ENCODE measurements at places on chromosomes 5 and 9.

GRCh38 chr9:112015149-112015548 is 118.5 kb downstream of the UGCG start:
- DNase-seq: no peak

- no peak for DNase-seq
Measured at GRCh38 chr9:37840560-37841194, 40.1 kb downstream of the DCAF10 start.

DNA sequence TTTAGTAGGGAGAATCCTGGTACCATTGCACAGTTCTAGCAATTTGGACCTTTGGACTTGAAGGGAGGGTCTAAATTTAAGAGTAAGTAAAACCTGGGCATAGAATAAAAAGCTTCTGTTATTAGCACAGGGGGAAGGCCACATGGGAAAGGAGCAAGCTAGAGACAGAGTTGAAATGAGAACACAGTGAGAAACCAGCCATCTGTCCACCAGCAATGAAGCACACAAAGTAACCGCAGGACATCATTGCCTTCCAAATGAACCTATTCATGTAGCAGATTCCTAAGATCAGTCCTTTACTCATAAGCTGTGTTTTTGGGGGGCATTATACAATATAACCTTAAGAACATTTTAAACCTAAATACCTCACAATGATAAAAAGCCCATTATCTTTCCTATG is 407.4 kb downstream of the HCN1 start:
- no peak for DNase-seq

GRCh38 chr5:142549834-142550233 is 136.1 kb downstream of the FGF1 start:
- no peak for DNase-seq

All from CD4-positive, alpha-beta T cell treated with Interferon alpha-2 for 1 hour (primary cell).